ENCODE measurements at places on chromosomes 11 and 22.

DNA sequence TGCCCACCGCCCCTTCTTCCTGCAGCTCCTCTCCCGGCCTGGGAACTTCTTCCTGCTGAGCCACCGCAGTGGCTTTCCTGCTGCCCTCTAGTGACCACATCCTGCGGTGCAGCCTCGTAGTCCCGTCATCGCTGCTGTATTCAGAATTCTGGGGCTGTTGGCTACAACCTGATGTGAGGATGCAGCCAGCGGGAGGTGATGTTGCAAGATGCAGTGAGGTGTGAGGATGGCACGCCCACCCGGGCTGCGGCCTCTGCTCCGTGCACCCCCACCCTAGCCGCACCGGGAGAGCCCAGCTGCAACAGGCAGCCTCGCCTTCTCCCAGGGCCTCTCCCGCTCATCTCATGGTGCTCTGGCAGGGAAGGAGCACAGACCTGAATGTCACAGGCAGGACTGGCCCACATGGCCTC is 10.1 kb downstream of the CHST1 start:
- peak; percentile 88 for DNase-seq

DNA sequence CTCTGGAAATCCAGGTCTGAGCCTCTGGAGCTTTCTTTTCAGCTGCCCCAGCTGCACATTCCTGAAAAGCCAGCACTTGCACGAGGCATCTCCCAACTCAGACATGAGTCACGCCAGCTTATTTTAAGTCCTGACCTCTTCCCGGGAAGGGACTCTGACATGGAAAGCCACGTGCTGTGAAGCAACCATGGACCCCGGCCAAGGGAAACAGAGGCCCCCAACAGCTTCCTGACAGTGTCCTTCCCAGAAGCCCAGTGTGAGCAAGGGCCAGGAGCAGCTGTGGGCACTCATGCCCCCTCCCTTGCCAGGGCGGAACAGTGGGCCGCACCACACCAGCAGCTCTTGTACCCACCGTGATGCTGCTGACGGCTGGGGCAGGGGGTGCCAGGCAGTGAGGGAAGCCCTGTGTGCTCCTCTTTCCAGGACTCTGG is 118.8 kb upstream of the CADM1 start:
- DNase-seq, result peak; percentile 28

DNA sequence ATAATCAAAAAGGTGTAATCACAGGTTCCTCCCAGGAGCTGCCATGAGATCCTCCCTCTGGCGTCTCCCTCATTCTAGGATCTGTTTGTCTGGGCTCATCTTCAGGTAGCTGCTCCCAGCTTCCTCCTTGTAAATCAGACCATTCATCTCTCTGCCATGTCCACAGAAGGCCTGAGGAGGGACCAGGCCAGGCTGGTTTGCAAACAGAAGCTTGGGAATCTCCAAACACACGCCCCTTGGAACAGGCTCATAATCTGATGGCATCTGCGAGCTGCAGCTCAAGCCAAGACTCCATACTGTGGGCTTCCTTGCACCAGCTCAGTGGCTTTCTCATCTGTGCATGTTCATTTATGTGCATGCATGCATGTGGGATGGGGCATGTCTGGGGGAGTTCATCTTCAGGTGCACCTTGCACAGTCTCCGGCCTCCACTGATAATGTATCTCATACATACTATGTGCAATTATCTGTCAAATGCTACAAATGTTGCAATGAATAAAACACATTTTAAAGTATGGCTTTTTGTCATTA is 134.9 kb downstream of the NXPE2 start:
- DNase-seq, result no peak

GRCh38 chr11:124193221-124194010 is 10.3 kb downstream of the OR10D3 start:
- DNase-seq, result no peak

GRCh38 chr11:107354780-107355179 is 102.8 kb downstream of the CWF19L2 start:
- no peak for DNase-seq

DNA sequence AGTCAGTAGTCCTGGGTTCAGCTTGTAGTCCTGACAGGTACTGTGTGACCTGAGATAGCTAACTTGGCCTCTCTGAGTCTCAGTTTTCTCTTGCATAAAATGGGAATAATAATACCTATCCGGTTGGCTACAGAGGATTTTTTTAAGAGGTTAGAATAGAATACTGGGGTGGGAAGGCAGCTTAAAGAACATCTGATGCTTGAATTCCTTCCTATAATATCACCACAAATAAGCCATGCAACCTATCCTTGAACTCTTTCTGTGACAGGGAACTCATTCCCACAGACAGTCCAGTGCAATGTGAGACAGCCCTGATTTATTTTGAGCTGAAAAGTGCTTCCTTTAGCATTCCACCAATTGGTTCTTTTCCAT is 110.1 kb downstream of the CCDC81 start:
- no peak for DNase-seq

- no peak for DNase-seq
Measured at GRCh38 chr22:31497148-31497938, 1.0 kb downstream of the SFI1 start.

DNA sequence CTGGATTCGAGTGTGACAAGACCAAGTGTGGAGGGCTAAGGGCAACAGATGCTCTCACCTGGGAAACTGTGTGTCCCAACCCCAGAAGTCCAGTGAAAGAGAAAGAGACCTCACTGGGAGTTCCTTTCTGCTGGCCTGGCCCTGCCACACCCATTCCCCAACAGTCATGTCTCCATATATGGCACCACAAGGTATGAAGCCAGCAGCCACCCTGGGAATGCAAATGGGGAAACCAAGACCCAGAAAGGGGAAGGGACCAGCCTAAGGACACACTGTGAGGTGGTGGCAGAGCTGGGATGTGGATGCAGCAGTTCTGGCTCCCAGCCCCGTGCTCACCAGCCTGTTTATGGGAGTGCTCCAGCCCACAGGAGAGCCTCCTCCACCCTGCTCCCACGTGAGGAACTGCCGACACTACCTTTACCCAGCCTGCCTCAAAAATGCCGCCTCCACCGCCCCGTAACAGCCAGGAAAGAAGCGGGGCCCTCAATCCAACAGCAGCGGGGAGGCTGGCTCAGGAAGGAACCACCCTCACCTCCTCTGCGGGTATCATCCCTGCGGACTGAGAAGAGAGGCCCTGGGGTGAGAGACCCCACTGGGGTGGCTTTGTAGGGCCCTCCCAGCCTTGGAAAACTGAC is 12.6 kb downstream of the LMO1 start:
- DNase-seq, result no peak

GRCh38 chr11:76670485-76671236 is at the start of gene LRRC32:
LRRC32 (minus strand) TSS chr11:76670747; CDS start chr11:76665954, 4,793 bp downstream.
- no peak for DNase-seq

- DNase-seq, result no peak
Measured at GRCh38 chr11:57202281-57202680, 20.5 kb downstream of the LRRC55 start.

- peak; percentile 89 for DNase-seq
Measured at GRCh38 chr11:73376160-73376802, at the start of gene RELT. RELT (plus strand) TSS chr11:73376399; CDS start chr11:73389137, 12,738 bp downstream.

- DNase-seq, result peak; percentile 63
Measured at GRCh38 chr11:78039919-78040671, 17.0 kb upstream of the KCTD14 start.

- DNase-seq, result no peak
Measured at GRCh38 chr11:15800111-15800800, 556.1 kb downstream of the SOX6 start.

DNA sequence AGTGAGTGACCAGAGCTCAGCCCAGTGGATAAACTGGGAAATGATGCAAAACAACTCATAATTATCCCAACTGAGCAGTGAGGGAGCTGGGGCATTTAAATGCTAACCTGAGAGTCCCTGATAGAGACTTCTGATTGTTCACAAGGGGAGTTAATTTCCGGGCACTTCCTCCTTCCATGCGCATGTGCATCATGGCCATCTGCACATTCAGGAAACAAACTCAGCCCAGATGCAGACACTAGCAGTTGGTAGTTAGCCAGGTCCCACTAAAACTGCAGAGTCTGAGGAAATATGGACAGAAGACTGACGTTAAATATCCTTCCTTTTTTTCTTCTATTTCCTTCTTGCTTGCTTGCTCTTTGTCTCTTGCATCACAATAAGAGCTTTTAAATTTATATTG is 852.1 kb upstream of the LRRC4C start:
- DNase-seq, result no peak

GRCh38 chr11:30911247-30911646 is 325.1 kb upstream of the MPPED2 start:
- DNase-seq, result no peak

DNA sequence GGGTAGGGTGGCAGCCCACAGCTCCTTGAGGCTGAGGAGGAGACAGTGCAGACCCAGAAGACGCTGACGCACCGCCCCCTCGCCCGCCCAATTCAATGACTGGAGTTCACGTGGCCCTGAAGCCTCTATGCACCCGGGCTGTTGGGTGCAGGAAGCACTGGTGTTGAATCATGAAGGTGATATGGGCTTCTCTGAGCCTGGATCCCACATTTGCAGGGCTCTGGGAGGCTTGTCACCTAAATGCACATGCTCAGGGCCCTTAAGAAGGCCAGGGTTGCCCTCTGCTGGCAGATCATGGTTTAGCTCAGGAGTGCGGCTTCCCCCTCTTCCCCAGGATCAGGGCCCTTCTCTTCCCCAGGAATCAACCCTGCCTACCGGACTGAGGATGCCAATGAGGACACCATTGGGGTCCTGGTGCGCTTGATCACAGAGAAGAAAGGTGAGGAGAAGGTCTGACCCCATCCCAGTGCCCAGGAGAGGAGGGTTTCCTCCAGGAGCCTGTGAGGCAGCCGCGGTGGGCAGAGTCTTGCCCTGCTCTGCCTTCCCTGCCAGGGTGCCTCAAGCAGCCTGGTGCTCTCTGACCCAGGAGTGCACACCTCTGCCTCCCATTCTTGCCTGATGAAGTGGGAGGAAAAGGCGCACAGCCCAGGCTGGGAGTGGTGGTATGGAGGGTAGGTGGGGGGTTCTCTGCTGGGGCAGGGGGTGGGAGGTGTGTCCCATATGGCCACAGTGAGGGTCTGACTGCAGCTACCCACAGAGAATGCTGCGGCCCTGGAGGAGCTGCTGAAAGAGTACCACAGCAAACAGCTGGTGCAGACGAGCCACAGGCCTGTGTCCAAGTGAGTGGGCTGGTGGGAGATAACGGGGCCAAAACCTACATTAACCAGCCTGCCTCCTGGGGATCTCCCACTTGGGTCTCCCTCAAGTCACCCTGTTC is 17.5 kb downstream of the RELT start:
- peak; percentile 83 for DNase-seq

DNA sequence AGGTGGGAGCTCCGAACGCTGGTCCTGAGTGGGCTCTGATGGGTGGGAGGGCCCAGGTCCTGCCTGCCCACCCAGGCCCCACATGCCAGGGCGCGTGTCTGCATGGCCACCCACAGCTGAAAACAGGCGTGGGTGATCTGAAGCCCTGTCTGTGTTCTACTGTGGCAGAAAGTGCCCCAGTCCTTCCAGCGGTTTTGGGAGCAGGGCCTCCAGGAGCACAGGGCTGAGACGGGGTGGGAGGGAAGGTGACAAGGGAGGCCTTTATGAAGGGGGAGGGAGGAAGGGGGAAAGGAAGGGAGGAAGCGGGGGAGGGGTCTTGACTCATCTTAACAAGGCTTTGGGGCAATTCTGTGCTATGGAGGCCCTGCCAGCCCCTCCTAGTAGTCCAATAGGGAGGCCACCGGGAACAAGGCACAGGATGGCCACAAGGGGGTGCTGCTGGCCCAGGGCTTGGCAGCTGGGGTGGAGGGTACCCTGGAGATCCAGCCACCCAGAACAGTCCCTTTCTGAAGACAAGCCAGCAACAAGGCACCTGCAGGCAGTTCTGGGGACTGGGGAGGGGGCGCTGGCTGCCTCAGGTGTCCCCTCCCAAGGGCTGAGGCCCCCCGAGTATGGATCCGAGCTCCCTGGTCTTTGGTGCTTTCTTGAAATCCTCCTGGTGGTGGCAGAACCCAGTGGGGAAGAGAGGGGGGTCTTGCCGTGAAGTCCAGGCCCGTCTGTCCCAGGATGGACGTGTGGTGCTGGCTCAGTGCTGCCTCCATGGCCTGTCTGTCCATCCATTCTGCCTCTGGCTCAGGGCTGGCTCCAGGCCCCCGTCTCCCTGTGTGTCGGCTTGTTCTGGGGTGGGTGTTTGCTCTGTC is 6.3 kb upstream of the FADS3 start:
- DNase-seq, result peak; percentile 91

DNA sequence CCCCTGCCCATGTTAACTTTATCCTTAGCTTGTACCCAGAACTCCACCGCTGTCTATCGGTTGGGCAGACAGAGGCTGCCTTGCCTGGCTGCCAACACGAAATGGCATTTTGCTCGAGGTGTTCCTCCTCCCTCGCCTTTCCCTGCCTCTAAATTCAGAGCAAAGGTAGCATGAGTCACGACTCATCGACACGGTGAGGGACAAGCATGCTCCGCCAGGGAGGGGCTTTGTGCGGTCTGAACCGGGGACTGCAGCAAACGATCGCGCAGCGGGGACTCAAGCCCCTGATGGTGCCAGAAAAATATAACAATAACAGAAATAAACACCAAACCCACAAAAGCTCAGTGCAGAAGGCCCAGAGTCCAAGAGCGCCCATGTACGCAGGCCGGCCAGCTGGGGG is 52.3 kb downstream of the RTL6 start:
- no peak for DNase-seq

GRCh38 chr22:28030473-28030872 is 111.4 kb upstream of the PITPNB start:
- no peak for DNase-seq

DNA sequence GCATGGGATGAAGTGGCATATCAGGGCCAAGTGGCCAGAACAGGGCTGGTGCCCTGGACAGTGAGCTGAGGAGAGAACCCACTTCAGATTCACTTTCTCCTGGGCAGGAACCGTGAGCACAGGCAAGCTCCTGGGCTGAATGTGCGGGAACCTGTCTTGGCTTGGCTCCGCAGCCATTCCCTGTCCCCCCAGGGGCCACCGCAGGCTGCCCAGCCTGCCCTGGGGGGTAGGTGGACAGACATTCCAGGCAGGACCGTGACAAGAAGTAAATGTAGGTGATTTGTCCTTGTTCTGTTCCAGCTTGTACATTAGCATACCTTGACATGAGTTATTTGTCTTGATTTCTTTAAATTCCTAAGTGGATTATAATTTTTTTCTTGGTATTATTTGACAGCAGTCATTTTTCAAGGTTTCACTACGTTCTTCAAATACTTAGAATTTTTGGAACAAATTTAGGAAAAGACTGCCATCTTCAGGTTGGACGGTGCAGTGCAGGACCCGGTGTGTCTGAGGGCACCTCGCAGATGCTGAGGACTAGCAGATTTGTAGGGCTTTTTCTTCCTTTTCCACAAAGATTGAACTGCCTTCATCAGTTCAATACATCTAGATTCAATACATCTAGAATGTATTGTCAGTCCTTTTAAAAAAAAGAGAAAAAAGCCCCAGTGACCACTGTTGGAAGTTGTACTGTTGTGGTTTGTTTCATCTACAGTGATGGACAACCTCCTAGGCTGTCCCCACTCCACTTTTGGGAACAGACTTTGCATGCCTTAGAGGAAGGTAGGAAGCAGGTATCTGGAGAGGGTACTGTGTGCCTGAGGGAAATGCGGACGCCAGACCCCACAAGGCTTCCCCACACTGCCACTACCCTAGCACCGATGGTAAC is 115.1 kb upstream of the RASSF10 start:
- DNase-seq, result peak; percentile 51

All from A549 (cell line).